ENCODE measurements at places on chromosomes 2 and 18.

- peak; percentile 43 for DNase-seq
Measured at GRCh38 chr2:163191372-163191771, 352.8 kb upstream of the KCNH7 start.

GRCh38 chr2:232502911-232503808, 15.5 kb upstream of the ECEL1 start:
- DNase-seq = no peak

DNA sequence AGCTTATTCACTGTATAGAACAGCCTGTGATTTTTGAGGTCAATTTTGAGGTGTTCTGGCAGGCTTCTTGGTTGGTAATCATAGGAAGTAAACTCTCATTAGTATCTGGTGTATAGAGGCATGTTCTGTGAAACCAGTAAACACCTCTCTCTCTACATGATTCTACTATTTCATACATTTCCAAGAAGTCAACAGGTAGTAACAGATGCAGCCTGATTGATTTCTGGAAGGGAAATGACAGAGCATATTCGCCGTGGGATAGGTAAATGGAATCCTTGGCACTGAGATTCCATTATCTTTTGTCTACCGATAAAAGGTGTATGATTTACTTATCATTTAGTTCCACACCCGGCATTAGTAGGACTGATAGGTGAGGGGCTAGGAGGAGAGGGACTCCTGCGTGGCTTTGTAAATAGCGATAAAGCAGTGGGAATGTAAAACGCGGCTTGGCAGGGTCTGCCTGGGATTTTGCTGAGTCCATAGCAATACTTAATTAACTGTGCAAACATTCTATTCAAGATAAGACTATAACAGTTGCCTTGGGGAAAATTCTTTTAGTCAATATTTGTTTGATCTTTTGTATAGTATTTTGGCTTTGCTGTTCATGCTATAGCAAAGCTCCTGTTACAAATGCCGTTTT, 32.3 kb downstream of the LYPD6B start:
- DNase-seq = no peak

- peak; percentile 2 for DNase-seq
Measured at GRCh38 chr2:148201075-148202004, 180.4 kb downstream of the MBD5 start.

GRCh38 chr2:25505622-25506021, 163.9 kb upstream of the DNMT3A start:
- DNase-seq = no peak

- no peak for DNase-seq
Measured at GRCh38 chr18:50190926-50191325, 4.0 kb downstream of the MYO5B start.

- no peak for DNase-seq
Measured at GRCh38 chr18:76522551-76522950, 27.5 kb upstream of the ZNF516 start.

- DNase-seq = no peak
Measured at GRCh38 chr2:47295131-47295980, 107.6 kb upstream of the MSH2 start.

DNA sequence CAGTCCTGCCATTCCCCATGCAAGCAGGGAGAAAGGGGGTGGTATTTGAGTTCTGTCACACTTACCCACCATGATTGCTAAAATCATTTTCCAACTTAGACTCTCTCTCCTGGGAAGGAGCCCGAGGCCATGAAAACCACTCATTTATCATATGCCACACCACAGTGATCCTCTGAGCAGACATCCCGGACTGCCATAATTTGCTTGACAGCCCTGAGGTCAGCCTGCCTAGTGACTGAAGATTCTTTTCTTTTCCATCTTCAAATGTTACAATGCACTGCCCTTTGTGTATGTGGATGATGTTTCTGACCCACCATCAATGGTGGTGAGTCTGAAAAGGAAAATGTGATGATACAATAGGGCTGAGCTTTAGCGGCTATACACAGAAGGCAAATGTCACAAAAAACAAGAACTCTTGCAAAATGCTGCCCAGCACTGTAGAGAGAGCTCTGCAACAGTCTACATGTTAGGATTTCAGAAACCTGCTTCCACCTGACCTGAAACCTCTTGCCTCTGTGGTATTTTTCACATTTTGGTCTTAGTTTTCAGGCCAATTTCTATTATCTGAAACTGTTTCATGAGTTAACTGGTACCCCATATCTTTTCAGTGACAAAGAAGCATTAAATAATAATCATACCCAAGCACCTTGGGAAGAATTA, 272.8 kb downstream of the ZNF385B start:
- DNase-seq = no peak

Measured in stromal cell of bone marrow (primary cell).